ENCODE measurements at places on chromosomes 3 and 15. TPM values are rescaled to one million over a fixed set of nuclear protein-coding genes. Genes with fewer than 3 reads are reported as not detected.

GRCh38 chr15:76432604-76433003 lies 96.0 kb downstream of the ISL2 start:
- no peak for DNase-seq

PLIN1 gene
- total RNA-seq = under 0.01 TPM

HPS3 gene
- 30.7 TPM for total RNA-seq

GRCh38 chr15:55282284-55282833 lies 7.3 kb downstream of the RAB27A start:
- peak; percentile 96 for DNase-seq

- no peak for DNase-seq
Observed at GRCh38 chr3:192887701-192888100, 30.0 kb downstream of the MB21D2 start.

PRSS50 gene
- not detected for total RNA-seq

- no peak for DNase-seq
Observed at GRCh38 chr3:100966807-100967206, 26.4 kb downstream of the ABI3BP start.

DNA sequence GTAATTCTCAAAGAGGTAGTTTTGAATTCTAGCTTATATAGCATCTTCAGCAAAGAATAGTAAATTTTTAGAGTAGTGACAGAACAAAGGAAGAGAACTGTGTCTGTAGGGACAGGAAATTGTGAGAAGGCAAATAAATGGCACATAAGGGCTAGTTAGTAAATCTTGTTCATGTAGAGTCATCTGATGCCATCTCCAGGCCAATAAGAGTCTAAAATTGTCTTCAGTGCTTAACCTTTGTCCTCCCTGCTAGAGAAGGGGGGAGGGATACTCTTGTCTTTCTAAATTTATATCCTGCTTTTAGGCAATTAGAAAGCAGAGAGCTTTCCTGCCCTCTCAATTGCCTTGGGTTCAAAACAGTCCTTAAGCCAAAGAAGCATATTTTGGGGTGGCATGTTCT lies 87.0 kb upstream of the DNAJC19 start:
- no peak for DNase-seq

GRCh38 chr3:138949002-138949418 lies 2.0 kb downstream of the FOXL2NB start:
- DNase-seq = peak; percentile 29

DNA sequence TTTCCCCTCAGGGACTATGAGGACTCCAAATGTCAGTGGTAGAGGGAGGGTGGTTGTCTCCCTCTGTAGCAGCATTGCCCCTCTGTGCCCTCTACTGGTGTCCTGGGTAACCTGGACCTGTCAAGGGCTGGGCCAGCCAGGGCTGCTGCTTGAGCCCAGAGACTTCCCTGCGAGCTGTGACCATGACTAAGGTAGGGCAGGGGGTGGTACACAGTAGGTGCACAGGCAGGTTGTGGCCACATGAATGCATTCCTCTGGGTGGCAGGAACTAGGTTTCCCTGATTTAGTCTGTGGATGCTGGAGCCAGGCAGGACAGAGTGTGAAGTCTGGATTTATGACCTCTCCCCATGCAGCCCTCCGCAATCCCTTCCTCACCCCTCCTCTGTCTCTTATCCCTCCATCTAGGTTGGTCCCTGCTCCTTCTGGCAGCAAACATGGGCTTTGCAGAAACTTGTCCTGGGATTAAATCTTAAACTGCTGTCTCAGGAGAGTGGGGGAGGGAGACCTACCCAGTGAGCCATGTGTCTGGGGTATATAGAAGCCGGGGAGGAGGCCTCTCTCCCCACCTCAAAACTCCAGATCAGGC lies 8.7 kb upstream of the SEMA3F start:
- DNase-seq = no peak

GRCh38 chr3:150022381-150023238 lies 51.9 kb upstream of the PFN2 start:
- DNase-seq = peak; percentile 14

DNA sequence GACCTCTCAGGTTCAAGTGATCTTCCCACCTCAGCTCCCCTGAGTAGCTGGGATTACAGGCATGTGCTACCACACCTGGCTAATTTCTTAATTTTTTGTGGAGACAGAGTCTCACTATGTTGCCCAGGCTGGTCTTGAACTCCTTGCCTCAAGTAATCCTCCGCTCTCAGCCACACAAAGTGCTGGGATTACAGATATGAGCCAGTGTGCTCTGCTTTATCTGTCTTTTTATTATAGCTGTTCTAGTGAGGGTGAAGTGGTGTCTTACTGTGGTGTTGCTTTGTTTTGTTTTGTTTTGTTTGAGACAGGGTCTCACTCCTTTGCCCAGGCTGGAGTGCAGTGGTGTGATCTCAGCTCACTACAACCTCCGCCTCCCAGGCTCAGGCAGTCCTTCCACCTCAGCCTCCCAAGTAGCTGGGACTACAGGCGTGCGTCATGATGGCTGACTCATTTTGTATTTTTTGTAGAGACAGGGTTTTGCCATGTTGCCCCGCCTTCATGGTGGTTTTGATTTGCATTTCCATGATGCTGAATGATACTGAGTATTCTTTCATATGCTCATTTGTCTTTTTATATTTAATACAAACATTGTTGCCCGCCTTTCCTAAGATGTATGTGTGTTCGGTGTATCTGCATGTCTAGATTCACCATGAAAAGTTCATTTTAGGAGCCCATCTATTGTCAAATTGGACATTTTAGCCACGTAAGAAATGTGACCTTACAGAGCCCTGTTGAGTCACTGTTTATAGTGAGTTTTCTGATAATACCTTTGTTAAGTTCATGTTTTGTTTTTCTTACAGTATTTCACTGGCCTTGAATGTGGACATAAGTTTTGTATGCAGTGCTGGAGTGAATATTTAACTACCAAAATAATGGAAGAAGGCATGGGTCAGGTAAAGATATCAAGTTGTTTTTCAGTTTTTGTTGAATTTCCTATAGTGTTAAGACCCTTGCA lies 80.6 kb downstream of the ARIH1 start:
- peak; percentile 64 for DNase-seq

SV2B gene
- not detected for total RNA-seq

DNA sequence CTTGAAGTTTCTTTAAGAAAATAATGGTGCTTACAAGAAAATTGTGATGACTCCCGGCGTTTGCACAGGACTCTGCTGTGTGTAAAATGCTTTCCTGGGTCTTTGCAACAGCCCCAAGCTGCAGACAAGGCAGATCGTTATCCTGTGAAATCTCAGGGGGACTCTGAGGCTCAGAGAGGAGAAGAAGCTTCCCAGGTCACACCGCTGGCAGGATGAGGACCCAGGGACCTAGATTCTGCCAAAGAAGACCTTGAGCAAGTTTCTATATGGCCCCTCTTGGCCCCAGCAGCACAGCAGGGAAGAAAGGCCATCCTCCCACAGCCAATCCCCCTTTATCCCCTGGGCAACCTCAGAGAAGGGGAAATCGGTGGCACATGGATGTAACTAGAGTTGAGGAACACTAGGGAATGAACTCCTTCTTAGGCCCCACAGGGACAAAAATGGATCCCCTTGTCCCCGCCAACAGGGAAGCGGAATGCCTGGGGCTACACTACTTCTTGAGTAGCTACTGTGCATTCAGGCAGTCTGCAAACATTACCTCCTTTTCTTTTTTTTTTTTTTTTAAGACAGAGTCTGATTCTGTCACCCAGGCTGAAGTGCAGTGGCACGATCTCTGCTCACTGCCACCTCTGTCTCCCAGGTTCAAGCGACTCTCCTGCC lies 72.8 kb downstream of the CPN2 start:
- no peak for DNase-seq

GRCh38 chr3:15207836-15208504 lies 1.9 kb downstream of the CAPN7 start:
- peak; percentile 5 for DNase-seq

GRCh38 chr3:108159865-108160264 lies 62.4 kb downstream of the IFT57 start:
- DNase-seq = peak; percentile 22

OSTN gene
- not detected for total RNA-seq

CFAP44 gene
- total RNA-seq = 1.9 TPM

- DNase-seq = peak; percentile 55
Observed at GRCh38 chr15:41161336-41161735, 45.3 kb upstream of the INO80 start.

DNA sequence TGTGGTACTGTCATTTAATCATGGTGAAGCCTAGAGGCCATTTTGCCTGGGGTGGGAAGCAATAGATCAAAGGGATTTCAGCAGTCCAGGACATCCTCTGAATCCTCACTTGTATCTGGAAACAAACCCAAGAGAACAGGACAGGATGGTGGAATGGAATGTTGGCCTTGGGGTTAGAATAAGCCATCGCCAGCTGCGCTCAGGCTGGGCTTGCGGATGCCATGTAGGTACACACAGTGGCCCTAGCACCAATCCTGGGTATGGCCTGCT lies 76.5 kb upstream of the ALDH1A3 start:
- DNase-seq = no peak

MAP1A gene
- 60.9 TPM for total RNA-seq

DNA sequence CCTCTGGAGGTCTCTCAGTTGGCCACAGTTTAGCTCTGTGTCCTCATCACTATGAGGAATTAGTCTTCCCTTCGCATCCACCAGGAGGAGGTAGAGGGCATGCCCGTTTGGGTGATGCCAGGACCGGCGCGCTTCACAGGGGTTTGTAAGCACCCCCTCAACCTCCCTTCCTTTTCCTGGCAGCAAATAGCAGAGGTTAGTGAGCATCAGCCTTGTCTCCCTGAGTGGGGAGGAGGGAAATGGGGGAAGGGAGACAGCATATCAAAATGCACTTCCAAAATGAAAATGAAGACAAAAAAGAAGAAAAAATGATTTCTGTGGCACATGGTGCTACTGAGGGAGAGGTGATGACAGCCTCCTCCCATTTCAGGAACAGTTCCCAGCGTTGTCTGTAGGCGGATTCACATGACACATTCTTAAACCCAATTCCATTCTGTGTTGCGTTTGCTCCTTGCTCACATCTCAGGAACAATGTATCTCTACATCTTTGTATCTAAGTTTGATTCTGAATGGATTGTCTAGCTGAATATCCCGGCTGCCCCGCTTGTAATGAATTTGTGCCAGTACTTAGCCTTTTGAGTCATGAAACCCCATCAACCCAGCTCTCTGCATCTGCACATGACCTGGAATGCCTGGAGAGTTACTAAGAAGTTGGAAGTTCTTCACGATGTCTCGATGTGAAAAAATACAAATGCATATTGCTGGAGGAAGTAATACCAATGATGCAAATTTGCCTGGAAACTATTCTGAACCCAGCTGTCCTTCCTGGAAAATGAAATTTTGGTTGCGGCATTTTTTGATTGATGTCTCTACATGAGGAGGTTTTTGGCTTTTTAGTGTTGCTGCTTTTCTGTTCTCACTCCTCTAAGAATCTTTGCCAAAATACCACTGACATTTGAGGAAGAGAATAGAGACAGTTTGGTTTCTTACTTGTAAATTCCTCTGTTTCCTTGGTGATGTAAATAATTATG lies 45.2 kb downstream of the TYRO3 start:
- DNase-seq = peak; percentile 75

PRR20G gene
- not detected for total RNA-seq

DNA sequence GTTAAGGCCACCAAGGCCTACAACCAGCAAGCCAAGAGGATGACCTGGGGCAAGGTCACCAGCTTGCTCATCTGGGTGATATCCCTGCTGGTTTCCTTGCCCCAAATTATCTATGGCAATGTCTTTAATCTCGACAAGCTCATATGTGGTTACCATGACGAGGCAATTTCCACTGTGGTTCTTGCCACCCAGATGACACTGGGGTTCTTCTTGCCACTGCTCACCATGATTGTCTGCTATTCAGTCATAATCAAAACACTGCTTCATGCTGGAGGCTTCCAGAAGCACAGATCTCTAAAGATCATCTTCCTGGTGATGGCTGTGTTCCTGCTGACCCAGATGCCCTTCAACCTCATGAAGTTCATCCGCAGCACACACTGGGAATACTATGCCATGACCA lies 3.6 kb downstream of the CXCR6 start:
- no peak for DNase-seq

DNA sequence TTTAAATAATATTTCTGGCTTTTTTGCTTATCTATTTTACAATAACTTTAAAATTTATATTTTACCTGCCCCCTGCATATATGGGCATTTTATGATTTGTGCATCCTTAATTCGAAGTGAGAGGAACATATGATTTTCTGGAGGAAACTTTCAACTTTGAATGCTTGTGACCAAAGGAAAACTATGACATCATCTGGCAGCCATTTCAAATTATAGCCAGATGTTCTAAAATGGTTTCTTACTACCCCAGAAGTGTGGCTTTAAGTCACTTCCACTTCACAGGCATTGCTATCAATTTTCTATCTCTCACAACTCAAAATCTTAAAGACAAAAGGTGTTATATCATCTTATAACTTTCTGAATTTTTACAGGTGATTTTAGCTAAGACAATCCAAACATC lies 508.8 kb downstream of the RBMS3 start:
- peak; percentile 7 for DNase-seq

TOP2B gene
- 86.7 TPM for total RNA-seq

DNA sequence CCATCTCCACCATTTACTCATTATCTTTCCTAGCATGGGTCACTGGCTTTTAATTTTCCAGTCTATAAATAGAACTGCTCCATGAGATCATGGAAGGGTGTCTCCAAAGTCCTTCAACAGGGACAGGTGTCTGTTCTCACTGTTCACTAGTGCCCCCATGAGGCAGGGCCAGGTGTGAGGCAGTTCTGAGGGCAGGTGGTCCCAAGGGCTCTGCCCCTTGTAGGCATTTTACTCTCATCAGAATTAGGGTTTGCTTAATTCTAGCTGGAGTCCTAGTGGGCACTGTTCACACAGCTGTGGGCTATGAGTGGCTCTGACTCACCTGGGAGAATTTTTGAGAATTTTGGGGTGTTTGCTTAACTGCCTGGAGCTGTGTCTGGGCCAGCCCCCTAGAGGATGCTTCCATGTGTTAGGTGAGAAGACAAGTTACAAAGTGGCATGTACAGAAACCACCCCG lies 248.0 kb upstream of the LYSMD4 start:
- no peak for DNase-seq

GRCh38 chr3:183279371-183279770 lies 26.3 kb downstream of the B3GNT5 start:
- DNase-seq = no peak

Measured in fibroblast of villous mesenchyme (primary cell).